Stimulated activated naive CD8-positive, alpha-beta T cell treated with anti-CD3 and anti-CD28 coated beads, Interleukin-15, amount 100 ng/mL, for 72 hours (primary cell): ENCODE measurements at places on chromosomes 5 and 9.

GRCh38 chr9:71446473-71447411 is 321.6 kb downstream of the CEMIP2 start:
- peak; percentile 45 for DNase-seq

- no peak for DNase-seq
Measured at GRCh38 chr5:75006865-75007822, 45.2 kb downstream of the GCNT4 start.

DNA sequence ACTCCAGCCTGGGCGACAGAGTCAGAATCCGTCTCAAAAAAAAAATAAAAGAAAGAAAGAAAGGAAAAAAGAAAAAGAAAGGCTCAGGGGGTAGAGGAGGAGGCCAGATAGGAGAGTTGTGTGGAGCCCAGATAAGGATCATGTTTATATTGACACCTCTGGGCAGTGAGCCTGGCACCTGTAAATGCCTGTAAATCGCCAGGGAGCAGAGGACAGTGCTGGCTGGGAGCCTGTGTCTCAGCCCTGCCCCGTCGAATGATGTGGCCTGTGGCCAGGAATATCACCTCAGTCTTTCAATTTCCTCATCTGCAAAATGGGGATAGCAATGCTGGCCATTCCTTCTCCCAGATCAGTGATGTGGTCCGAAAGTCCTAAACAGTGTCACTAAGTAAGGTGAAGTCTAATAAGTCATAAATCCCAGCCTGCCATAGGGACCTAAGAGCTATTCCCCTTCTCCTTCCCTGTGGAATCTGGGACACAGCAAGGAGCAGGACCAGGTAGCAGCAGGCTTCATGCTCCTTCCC is 10.3 kb upstream of the ABO start:
- no peak for DNase-seq

GRCh38 chr9:130537346-130538050 is 41.9 kb upstream of the FUBP3 start:
- DNase-seq, result no peak

DNA sequence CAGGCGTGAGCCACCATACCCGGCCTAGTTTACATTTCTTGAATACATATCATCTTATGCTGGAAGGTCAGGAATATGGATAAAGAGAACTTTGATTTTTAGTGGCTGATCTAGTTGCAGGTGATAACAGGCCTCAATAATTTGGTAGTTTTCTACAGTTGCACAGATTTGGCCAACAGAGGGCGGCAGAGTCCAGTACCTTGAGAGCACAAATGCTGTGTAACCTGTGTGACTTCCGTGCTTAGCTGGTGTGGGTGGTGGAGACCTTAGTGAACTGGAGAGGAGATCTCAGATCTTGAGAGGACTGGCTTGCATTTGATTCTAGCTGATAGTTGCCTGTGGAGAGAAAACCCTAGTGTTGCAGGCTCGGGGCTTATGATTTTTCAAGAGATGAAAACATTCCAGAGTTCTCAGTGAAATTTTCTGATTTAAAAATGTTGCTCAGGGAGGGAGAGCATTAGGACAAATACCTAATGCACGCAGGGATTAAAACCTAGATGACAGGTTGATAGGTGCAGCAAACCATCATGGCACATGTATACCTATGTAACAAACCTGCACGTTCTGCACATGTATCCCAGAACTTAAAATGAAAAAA is 17.4 kb upstream of the GPR151 start:
- DNase-seq, result peak; percentile 68

DNA sequence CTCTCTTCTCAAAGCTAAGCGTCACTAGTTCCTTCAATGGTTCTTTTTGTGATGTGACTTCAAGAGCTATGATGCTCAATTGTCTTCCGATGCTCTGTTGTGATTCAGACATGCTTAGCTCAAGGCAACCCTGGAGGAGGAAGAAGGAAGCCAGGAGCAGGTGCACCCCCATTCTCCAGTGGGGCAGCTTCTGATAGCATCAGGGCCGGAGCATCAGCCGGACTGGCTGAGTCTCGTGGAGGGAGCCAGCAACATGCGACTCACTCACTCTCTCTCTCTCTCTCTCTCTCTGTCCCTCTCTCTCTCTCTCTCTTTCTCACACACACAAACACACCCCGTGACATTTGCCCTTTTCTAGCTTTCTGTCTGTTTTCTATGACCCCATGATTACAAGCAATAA is 140.2 kb downstream of the HSD17B3 start:
- DNase-seq, result no peak

GRCh38 chr5:120228262-120229031 is 235.7 kb upstream of the PRR16 start:
- no peak for DNase-seq

DNA sequence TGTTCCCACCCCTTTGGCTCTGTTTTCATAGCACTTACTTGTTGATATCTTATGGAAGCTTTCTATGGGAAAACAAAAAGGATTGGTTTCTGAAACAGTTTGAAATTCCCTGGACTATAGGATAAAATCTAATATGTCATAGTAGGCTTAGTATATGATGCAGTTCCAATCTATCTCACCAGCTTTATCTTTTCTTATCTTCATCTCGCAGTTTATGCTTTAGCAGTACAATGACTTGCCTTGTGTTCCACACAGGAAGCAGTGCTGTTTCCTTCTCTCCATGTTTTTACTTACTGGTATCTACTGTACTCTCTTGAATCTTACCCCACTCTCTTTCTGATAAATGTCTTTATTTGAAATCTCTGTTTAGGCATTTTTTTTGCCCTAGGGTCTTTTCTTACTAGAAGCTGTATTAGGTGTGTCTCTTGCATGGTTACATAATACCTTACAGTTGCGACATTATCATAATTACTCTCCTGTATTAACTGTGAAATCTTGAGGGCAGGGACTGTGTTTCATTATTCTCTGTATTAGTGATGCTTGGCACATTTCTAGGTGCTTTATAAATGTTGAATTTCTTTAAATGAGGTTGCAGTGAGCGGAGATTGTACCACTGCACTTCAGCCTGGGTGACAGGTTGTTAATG is 76.3 kb downstream of the FOCAD start:
- DNase-seq, result no peak

- no peak for DNase-seq
Measured at GRCh38 chr5:169753795-169754194, 116.7 kb downstream of the DOCK2 start.

DNA sequence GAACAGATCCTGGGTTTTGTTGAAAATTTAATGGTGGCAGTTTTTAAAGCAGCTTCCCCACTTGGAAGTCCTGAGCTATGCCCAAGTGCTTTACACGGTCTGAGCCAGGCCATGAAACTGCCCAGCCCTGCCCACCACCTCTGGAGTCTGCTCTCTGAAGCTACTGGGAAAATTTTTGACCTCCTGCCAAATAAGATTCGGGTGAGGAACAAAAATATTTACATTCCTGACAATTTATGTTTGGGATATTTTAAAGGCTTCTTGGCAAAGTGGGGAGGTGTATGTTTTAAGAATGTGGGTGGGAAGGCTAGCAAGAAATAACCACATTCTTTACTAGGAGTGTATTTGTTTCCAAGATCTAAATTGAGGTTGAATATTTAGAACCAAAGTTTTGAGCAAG is 50.0 kb downstream of the HACD4 start:
- no peak for DNase-seq

DNA sequence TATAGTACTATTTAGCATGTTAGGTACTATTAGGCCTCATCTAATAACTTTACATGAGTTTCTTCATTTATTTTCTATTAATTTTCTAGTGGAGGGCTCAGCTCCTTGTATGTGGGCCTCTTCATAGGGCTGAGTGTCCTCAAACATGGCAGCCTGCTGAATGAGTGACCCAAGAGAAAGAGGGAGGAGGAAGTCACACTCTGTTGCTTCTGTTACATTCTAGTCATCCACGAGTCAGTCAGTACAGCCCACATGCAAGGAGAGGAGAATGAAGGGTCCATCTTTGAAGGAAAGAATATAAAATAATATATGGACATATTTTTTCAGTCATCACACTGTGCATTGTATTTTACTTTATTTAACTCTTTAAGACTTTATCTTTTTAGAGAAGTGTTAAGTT is 66.6 kb upstream of the NR3C1 start:
- DNase-seq, result no peak

GRCh38 chr9:27387722-27388121 is 90.8 kb upstream of the EQTN start:
- DNase-seq, result no peak

- DNase-seq, result no peak
Measured at GRCh38 chr9:88291056-88291455, 97.2 kb upstream of the SPIN1 start.

GRCh38 chr5:140213370-140213983 is 38.5 kb downstream of the CYSTM1 start:
- DNase-seq, result no peak

GRCh38 chr9:93262537-93263310 is 78.8 kb downstream of the WNK2 start:
- DNase-seq, result no peak

DNA sequence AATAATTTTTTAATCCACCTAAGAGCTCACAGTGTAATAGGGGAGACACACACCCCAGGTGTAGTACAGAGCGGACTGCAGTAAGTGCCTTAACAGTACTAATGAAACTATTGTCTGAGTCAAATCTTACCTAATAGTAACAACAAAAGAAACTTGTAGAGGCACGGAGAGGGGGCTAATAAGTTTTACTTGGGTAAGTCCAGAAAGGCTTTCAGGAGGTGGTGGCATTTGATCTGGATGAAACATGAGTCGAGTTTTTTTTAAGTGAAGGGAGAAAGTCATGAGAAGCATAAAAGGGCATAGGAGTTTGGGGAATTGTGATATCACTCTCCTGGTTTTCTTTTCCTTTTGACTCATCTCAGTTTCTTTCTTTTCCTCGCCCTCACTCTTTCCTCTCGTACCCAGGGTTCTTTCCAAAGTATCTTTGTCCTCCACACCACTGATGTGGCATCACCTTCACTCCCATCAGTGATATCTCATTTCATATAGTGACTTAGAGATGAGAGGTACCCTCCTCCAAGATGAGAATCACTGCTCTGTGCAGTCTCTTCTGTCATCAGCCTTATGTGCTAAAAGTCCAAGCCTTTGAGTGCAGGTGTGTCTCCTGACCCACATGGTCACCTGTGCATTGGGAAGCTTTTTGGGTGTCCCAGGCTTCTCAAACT is 2.0 kb downstream of the CTNNA1 start:
- DNase-seq, result no peak

- DNase-seq, result no peak
Measured at GRCh38 chr9:72751541-72751940, 201.3 kb downstream of the ALDH1A1 start.

- no peak for DNase-seq
Measured at GRCh38 chr9:121388140-121388905, 18.3 kb upstream of the STOM start.

- no peak for DNase-seq
Measured at GRCh38 chr5:33756491-33756890, 135.3 kb downstream of the ADAMTS12 start.

DNA sequence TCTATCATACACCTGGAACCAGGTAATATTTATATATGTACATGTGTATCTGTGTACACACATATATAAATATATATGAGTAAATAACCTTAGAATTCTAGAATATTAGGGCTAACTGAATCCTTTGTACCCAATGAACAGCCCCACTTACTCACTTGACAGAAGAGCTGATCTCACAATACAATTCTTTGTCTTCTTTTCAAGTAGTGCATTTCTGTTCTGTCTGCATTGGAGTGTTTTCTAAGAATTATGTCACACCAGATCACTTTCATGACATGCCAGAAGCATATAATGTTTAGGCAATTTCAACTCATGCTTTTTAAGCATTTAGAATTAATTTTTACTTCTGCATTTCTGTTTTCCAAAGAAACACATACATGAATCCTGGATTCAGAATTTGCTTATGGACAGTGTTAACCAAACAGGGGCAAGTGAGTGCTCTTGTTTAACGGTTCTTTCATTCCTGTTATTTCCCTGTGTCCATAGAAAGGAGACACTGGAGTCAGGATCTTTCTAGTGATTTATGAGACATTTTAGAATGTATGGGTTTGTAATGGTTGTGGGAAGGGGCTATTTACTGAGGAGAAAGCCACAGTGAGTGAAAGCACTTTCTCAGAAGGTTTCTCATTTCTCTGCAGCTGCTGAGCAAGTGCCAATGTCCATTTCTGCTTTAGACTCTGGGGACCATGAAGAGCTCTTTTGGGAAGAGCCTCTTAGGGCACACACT is 123.2 kb downstream of the RMI1 start:
- no peak for DNase-seq

DNA sequence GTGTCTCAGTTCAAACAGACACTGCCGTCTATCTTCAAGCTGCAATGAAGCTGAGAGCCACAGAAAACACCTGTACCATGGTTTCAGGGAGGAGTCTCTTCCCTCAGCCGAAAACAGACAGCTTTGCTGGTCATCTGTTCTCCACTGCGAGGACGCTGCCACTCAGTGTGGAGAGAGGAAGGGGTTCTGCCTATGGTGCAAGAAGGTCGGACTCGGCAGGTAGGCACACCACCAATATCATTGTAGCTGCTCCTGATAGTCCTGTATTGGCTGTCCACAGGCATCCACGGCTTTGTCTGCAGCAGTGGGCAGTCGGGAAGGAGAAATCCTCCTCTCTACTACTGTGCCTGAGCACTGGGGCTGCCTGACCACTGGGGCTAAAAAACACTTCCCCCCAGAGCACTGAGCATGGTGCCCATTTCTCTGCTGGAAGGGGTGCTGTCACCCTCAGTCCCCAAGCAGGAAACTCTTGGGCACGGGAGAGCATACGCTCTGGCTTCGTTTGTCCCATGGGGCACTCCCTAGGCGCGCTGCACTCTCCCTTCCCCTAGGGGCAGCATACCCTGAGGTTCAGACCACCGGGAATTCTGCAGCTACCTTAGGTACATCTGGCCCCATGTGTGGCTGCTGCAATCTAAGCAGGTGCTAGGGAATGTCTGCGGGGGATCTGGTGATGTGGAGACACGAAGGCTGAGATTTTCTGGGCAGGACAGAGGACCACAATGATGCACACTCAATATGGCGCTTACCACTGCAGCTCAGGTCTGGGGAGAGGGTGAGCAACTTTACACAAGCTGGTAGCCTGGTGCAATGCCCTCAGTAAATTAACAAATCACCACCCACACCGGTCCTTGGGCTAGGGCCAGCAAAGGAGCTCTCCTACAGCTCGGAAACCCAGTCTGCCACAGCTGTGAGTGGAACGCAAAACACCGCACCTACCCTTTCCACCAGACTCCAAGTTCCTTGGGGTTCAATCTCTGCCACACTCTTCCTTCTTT is 880.9 kb upstream of the SEMA6A start:
- no peak for DNase-seq

DNA sequence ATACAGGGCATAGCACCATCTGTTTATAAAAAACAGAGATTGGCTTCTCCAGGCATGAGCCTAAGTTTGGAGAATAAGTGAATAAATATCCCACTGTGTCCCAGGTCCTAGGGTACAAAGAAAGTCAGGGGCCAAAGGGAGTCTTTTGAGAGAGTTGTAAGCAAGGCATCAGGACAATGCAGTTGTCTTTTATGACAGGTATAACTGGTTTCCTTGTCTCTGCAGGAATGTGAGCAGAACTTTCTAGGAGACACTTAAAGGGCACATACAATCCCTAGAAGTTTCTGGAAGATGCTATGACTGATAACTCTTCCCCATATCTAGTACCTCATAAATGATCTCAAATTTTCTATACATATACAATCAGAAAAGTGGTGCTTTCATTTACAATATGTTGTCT is 245.6 kb upstream of the RGMB start:
- DNase-seq, result no peak

GRCh38 chr9:9612270-9612669 is 1000.5 kb downstream of the PTPRD start:
- no peak for DNase-seq

- no peak for DNase-seq
Measured at GRCh38 chr9:95429096-95429495, 87.7 kb downstream of the PTCH1 start.

- DNase-seq, result no peak
Measured at GRCh38 chr5:62354028-62354874, 48.2 kb downstream of the KIF2A start.
